ENCODE measurements at places on chromosomes 12 and 14.

GRCh38 chr14:89793367-89793716 lies 161.2 kb downstream of the EFCAB11 start:
- no peak for DNase-seq

DNA sequence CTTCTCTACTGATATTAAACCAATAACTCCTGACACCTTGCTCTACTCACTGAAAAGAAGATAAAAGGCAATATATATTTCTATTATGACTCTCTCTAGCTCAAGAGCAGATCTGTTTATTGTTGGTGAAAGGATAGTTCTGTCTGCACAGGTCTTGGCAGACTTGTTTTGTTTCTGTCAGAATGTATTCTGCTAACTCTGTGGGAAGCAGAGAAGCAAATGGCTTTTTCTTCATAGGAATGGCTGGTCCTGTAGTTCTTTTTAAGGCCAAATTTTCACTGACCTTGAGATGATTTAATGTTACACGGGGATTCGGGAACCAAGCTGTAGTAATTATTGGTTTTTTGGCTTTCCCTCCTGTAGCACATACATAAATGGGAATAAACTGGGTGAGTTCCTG lies 512.1 kb downstream of the DIO2 start:
- no peak for DNase-seq

- peak; percentile 41 for DNase-seq
Measured at GRCh38 chr14:49051328-49052060, 534.7 kb downstream of the RPS29 start.

DNA sequence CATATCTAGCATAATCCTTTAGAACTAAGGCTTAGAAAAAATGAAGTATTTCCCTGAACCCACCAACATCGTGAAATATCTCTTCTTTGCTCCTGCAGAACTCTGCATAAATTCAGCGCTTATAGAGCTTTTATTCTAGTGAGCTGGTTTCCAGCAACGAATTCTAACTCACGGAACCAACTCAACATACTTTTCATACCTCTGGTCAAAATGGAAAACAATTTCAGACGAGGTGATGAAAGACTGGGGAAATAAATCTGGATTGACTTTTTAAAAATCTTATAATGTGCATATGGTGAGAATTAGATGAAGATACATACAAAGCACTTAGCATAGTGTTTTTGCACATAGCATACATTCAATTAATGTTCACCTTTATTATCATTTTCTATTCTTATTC lies 62.6 kb upstream of the BBS10 start:
- no peak for DNase-seq

DNA sequence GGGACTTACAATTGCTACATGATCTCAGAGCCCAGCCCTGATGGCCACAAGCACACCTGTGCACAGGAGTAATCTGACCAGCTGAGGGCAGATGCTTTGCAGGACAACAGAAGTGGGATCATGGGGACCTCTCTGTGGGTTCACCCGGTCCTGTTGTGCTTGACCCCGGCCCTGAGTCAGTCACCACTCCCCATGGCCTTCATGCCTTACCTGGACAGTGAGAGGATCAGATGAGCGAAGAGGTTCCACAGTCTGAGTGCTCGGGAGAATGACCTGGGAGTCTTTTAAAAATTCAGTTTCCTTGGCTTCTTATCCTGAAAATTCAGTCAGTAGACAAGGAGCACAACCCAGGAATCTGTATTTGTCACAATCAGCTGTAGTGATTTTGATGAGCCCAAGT lies 88.1 kb downstream of the NTF3 start:
- DNase-seq, result no peak

GRCh38 chr14:32536175-32536574 lies 207.1 kb downstream of the AKAP6 start:
- DNase-seq, result no peak

GRCh38 chr14:80390906-80391305 lies 179.6 kb upstream of the DIO2 start:
- DNase-seq, result peak; percentile 51

All from GM23248 (cell line).